PC-3 (cell line): ENCODE measurements at places on chromosomes 6 and 20.

- no peak for DNase-seq
Measured at GRCh38 chr20:20632644-20633043, 79.8 kb downstream of the RALGAPA2 start.

DNA sequence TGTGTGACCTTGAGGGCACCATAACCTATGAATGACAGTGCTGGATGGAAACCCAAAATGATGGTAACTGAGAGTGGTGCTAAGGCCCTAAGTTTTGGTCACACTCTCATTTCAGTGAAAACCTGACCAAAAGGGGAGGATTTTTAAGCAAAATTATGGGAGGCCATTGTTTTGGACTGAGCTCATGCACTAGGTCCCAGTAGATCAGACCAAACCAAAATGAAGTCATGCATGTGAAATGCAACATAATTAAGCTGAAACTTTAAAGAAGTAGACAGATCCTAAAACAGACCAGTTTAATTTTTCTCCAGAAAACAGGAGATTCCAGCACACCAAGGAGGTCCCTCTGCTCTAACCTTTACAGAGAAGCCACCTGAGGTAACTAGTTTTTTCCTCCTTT, 24.0 kb upstream of the THBS2 start:
- no peak for DNase-seq

- DNase-seq, result no peak
Measured at GRCh38 chr20:57024849-57025248, 241.6 kb downstream of the BMP7 start.

- DNase-seq, result no peak
Measured at GRCh38 chr20:10313701-10314100, 95.1 kb downstream of the SNAP25 start.

DNA sequence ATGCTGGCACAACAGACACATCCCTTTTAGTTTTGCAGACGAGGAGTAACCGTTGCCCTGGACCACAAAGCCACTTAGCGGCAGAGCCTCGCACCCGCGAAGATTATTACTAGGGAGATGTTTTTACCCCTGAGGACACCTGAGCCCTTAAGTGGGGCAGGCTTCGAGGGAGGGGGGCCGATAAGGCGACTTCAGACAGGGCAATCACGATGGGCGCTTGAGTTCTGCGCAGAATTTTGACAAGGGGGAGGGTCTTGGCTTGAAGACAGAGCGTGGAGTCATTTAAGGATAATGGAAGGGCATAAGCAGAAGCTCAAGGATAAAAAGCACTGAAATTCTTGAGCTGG, 650 bp upstream of the TTK start:
- no peak for DNase-seq
